ENCODE measurements at places on chromosomes 1 and 21. TPM values are rescaled to one million over a fixed set of nuclear protein-coding genes. Genes with fewer than 3 reads are reported as not detected.

CCDC185 gene
- total RNA-seq, result not detected

DNM3 gene
- total RNA-seq, result 0.72 TPM

OR6K3 gene
- total RNA-seq, result not detected

TACSTD2 gene
- not detected for total RNA-seq

F3 gene
- total RNA-seq, result 1.9 TPM

PARS2 gene
- total RNA-seq, result 3.8 TPM

TCHH gene
- total RNA-seq, result 0.14 TPM

SEC16B gene
- 1.4 TPM for total RNA-seq

CA14 gene
- not detected for total RNA-seq

KRTAP7-1 gene
- not detected for total RNA-seq

LCE3D gene
- 1.3 TPM for total RNA-seq

GUCA2A gene
- total RNA-seq, result not detected

CHI3L1 gene
- not detected for total RNA-seq
